ENCODE measurements at places on chromosomes 12 and 14.

DNA sequence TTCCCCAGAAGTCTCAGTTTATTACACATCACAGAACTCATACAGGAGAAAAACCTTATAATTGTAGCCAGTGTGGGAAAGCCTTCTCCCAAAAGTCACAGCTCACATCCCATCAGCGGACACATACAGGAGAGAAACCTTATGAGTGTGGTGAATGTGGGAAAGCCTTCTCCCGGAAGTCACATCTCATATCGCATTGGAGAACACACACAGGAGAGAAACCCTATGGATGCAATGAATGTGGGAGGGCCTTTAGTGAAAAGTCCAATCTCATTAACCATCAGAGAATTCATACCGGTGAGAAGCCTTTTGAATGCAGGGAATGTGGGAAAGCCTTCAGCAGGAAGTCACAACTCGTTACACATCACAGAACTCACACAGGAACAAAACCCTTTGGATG, 20.1 kb downstream of the ZNF84 start:
- peak; percentile 6 for DNase-seq

DNA sequence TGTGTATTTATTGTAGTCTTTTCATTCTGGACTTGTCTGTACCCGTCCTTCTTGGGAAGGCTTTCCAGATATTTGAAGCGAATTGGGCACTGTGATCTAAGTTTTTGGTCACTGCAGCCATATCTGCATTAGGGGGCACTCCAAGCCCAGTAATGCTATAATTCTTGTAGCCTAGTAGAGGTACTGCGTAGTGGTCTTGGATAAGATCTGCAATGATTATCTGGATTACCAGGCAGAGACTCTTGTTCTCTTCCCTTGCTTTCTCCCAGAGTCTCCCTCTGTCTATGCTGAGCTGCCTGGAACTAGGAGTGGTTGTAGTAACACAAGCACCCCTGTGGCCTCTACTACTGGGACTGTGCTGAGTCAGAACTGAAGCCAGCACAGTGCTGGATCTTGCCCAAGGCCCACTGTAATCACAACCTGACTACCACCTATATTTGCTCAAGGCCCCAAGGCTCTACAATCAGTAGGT, 30.0 kb downstream of the SLC38A2 start:
- DNase-seq: no peak

GRCh38 chr12:46402941-46403718, 30.6 kb upstream of the SLC38A2 start:
- DNase-seq: peak; percentile 55

- DNase-seq: peak; percentile 66
Observed at GRCh38 chr14:59320763-59321625, 132.5 kb downstream of the DAAM1 start.

DNA sequence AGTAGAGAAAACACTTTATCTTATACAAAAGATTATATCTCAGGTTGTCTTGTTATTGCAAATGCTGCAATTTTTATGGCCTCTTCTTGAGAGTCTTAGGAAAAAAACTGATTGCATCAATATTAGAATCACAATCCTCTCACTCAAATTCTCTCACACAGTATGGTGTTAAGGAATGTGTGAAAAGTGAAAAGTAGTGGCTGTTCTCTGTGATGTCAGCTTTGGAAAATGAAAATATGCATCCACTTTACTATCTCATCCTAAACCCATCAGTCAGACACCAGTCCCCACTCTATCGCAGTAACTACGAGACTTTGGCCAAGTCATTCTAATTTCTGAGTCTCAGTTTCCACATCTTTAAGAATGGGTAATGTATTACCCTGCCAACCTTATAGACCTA, 32.6 kb upstream of the NTF3 start:
- DNase-seq: no peak
